ENCODE measurements at places on chromosomes 4 and X.

DNA sequence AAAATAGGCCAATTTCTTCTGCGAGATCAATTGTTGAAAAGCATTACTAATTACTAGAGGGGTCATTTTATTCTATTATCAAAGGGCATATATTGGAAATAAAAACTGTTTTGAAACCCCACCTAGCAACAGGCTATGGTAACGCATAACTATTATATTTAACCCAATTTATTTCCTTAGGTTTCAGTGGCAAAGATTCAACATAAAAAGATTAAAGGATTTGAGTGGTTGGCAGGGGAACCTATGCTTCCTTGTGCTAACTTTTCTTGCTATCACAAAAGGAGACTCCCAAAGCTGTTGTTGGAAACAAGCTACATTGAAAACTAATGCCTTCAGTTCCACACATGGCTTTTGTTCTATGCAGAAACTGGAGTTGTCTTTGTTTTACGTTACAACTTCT, 166.9 kb upstream of the KLF3 start:
- DNase-seq: no peak

- DNase-seq: no peak
These were observed 289.2 kb downstream of the FBXW7 start for GRCh38 chr4:152246659-152247058.

GRCh38 chrX:10231461-10231860, 74.7 kb downstream of the CLCN4 start:
- DNase-seq: no peak

- no peak for DNase-seq
These were observed 415.1 kb upstream of the MAD2L1 start for GRCh38 chr4:120481756-120482155.

- no peak for DNase-seq
These were observed 89.6 kb downstream of the SORCS2 start for GRCh38 chr4:7281691-7282665.

- no peak for DNase-seq
These were observed 32.4 kb upstream of the MYOZ2 start for GRCh38 chr4:119103263-119103662.

DNA sequence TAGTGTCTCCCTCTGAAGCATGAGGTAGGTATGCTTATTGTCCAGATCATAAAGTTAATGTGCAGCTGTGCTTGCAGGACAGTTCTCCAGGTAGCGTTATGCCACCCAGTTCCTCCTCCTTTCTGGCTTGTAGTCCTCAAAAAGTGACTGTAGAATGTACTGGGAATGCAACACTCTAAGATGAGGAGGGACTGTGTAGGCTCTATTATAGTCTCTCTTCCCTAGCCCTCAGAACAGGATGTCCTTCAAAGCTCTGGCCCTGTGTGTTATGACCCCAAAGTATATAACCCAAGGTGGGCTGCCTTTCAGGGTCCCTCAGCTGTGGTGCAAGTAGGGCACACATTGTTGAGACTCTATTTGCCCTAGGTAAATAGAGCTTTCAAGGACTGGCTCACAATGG, 20.8 kb upstream of the MANBA start:
- DNase-seq: no peak

GRCh38 chr4:53156896-53157295, 209.0 kb downstream of the SCFD2 start:
- DNase-seq: no peak

DNA sequence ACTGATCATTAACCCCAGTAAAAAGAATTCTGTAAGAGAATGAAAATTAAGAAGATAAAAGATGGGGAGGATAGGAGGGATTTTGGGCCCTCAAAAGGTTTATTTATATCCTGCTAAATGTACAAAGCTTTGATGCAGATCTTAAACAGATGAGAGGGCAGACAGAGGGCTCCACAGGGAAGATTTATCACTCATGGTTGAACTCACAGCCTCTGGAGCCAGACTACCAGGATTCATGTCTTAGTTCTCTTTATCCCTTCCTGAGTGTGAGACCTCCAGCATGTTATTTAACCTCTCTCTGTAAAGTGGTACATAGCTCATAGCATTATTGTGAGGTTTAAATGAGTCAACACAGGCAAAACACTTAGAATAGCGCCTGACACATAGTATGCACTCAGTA, 74.4 kb downstream of the SOWAHB start:
- DNase-seq: no peak

DNA sequence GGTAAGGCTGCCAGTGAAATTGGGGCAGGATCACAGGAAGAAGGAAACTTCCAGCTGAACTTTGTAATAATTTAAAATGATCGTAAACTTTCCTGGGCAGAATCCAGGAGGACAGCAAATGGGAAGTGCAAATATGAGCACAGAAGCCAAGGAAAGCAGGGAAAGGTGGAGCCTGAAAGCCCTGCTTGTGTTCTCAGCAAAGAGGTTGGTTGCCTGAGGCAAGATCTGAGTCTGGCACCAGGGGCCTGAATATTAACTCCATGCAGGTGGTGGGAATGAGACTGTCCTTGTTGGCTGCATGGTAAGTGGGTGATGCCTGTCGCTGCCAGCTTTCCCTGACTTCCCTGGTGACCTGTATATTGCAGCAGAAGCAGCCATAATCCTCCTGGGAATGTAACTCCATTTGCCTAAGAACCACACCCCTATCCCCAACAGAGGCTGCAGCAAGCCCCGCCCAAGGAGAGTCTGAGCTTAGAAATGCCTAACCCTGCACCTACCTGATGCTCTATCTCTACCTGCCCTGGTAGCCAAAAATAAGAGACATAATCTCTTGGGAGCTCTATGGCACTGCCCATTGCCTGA, 132.0 kb upstream of the HDX start:
- no peak for DNase-seq

- no peak for DNase-seq
These were observed at the start of gene ELF4 for GRCh38 chrX:130110379-130111219. TSS of gene ELF4 (minus strand) at chrX:130110497. CDS start at chrX:130081330, 29,167 bp downstream.

- DNase-seq: peak; percentile 18
These were observed 100.8 kb downstream of the SPIN4 start for GRCh38 chrX:63250253-63250868.

DNA sequence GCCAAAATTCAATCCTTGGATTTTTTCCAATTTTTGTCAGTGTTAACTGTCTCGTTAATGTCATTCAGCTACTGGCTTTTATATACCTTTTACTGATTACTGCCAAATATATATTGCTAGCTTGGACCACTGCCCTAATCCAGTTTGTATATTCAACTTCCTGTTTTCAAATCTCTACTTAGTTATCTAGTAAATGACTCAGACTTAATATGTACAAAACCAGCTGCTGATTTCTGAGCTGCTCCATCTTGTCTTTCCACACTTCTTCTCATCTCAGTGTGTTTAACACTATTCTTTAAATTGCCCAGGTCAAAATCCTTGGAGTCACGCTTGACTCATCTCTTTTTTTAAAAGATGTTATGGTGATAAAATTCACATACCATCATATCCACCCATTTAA, 1196.7 kb downstream of the RAPGEF2 start:
- peak; percentile 7 for DNase-seq

DNA sequence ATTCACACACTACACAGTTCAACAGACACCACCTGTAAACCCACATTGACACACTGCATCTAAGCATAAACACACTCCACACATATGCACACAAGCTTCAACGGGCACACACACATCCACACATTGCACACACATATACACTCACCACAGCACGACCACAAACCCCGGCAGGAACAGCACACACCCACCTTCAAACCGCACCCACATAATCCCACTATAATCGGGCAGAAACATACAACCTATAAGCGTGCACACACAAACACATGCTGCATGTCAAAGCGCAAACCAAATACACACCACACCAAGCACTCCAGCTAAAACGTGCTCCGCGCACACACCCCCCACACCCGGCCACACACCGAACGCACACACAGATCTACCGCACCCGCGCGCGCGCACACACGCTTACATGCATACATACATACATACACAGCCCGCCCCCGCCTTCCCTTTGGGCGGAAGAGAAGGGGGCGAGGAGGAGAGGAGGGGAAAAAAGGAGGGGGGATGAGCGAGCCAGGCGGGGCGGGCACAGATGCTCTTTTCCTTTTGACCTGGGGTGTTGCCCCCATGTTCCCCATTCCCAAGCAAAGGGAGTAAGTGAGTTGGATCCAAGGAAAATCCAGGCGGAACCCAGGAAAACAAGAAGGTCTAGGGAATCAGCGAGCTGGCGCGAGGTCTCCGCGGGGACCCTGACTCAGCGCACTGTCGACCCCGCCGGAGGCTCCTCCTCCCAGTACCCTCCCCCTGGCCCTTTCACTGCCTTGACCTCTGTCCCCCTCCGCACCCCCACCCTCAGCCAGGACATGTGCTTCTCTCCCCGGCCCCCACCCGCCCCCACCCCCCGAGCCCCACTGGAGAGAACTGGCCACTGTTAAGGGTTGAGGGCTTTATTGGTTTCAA, 9.9 kb downstream of the ARHGAP36 start:
- no peak for DNase-seq

DNA sequence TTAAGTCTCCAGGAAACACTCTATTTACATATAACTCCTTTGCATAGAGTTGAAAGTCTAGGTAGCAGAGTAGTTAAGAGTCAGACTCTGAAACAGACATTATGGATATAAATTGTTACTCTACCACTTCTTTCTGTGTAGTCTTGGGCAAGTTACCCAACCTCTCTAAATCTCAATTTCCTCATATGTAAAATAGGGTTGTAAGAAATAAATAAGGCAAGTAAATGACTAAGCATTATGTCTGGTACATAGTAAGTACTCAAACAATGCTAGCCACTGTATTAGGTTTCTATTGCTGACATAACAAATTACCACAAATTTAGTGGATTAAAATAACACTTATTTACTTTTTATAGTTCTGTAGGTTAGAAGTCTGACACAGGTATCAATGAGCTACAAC, 394.1 kb downstream of the PRDM5 start:
- no peak for DNase-seq

DNA sequence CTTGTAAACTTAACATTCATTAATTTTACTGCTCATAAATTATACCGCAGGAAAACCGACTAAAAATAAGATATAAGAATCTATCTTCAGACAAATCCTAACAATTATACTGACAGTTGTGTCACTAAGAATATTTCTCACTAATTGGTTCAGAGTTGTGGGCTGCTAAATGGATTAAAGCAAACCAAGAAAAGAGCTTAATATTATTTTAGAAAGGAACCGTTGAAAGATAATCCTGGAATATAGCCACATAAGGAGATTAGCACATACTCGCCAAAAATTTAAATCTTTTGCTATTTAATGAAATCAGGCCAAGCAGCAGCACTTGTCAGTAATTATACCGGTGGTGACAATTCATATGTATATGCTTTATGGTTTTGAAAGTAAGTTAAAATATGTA, 132.8 kb downstream of the SLIT2 start:
- no peak for DNase-seq

GRCh38 chrX:46333550-46333949, 211.7 kb downstream of the ZNF674 start:
- no peak for DNase-seq

DNA sequence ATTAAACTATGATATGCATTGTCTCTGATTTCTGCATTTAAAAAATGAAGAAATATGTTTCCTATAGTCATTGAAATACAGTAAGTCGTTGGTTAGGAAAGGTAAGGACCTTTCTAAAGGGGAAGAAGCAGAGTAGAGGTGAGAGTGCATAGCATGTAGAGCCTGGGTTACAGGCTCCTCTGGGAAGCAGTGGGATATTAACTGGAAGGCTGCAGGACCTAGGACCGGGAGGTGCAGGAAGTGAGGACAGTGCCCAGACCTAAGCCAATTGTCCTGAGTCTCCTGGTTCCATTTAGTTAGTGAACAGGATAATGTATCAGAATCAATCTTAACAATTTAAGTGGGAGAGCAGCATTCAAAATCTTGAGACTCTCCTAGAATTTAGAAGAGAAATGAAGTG, 237.1 kb upstream of the NUDT6 start:
- DNase-seq: no peak

DNA sequence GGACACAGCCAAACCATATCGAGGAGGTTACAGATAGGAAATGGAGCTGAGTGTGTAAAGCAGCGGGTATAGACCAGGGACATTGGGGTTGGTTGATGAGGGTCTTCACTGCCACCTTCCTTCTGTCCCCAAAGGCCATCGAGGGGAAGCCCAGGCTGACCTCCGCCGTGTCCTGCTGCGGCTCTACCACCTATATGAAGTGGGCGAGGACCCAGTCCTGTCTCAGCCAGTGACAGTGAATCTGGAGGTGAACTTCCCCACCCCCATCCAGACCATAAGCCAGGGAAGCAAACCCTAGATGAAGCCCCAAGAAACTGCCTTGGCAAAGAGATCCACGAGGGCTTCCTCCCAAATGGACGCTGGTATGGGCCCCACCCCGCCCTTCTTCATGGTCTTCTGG, 23.2 kb upstream of the MRFAP1 start:
- DNase-seq: no peak

- no peak for DNase-seq
These were observed 63.8 kb downstream of the SRPX start for GRCh38 chrX:38156838-38157237.

GRCh38 chr4:58809948-58810347, 1699.8 kb upstream of the IGFBP7 start:
- no peak for DNase-seq

- DNase-seq: no peak
These were observed 163.7 kb downstream of the CPE start for GRCh38 chr4:165542476-165542875.

- DNase-seq: no peak
These were observed 318.0 kb upstream of the HS3ST1 start for GRCh38 chr4:11746734-11747133.

DNA sequence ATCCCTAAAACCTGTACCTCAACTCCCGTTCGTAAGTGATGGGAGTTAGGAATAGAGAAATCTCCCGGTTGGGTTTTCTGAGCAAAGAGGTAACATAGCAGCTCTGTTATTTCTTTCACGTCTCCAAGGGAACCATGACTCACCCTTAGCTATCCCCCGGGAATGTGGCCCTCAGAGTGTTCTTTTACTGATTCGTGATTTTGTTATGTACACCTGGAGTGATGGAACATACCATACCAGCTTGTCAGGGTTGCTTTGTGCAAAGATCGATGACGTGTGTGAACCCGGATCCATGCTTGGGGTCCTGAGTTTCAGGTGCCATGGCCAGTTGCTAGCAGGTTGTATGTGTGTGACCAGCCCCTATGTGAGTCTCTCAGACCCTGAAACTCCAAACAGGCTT, 52.6 kb downstream of the HPRT1 start:
- no peak for DNase-seq

- DNase-seq: no peak
These were observed 51.7 kb downstream of the FAM53A start for GRCh38 chr4:1632109-1633104.

- DNase-seq: no peak
These were observed 30.2 kb upstream of the NKX6-1 start for GRCh38 chr4:84529169-84529751.

DNA sequence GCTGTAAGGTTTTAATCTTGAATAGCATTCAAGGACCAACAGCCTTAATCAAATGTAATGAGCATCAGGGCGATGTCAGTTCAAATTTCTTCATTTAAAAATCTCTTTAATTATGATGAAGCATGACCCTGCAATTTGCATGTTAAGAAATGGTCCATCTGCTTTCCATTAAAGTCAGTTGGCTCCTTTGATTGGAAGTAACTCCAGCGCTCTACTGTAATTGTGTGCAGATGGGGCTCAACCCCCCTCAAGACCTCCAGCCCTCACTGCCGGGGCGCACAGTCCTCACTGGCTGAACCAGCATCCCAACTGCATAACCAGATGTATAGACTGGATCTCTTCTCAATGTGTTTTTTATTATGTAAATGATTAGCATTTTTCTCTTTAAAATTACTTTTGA, 126.9 kb downstream of the VCX3B start:
- no peak for DNase-seq

Measured in urinary bladder (tissue), 4 donors.